Forelimb muscle (tissue), 1 donor: ENCODE measurements at places on chromosomes 3 and 15.
A peak's percentile ranks its signal among the peaks of the same experiment; 100 is the strongest.

GRCh38 chr3:172115787-172116186 lies 76.4 kb downstream of the FNDC3B start:
- DNase-seq, result no peak

DNA sequence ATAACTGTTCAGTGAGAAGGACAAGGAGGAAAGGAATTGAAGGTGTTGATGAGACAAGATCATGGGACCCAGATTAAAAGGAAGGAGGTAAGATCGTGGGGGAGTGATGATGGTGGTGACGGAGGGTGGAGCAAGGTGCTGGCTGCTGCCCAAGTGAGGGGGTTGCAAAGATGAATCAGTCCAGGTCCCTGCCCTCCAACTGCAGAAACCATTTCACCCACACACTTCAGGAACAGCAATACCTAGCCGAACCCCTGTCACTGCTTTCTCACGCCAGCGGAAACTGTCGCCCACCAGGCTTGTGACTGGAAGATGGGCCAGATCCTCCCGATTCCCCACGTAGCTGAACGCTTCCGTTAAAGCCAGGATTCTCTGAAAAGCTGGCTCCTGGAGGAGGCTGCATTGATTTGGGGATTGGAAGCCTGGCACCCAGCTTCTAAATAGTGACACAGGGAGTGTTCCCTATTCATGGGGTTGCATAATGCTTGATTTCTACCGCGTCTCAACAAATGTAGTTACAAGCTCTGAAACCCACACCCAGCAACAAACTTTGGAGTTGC lies 3.2 kb upstream of the LSG1 start:
- no peak for DNase-seq

- DNase-seq, result no peak
These were observed 131.9 kb upstream of the STRIT1 start for GRCh38 chr3:155425396-155425795.

- no peak for DNase-seq
These were observed 28.7 kb downstream of the NGRN start for GRCh38 chr15:90294159-90294558.

DNA sequence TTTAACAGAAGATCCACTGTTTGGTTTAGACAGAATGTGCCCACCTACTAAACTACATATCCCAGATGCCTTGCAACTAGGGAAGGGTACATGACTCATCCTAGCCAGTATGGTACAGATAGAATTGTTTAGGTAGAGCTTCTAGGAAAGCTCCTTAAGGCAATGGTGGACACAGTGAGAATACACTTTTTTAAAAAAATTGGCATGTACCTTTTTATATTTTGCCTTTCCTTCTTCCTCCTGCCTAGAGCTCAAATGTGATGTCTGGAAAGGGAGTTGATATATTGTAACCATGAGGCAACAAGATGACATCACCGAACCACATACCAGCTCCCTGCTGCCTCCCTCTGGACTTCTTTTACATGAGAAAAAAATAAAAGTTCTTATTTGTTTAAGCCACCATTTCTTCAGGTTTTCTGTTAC lies 14.4 kb upstream of the C3orf80 start:
- no peak for DNase-seq

GRCh38 chr3:193819117-193820010 lies 226.4 kb downstream of the OPA1 start:
- no peak for DNase-seq

DNA sequence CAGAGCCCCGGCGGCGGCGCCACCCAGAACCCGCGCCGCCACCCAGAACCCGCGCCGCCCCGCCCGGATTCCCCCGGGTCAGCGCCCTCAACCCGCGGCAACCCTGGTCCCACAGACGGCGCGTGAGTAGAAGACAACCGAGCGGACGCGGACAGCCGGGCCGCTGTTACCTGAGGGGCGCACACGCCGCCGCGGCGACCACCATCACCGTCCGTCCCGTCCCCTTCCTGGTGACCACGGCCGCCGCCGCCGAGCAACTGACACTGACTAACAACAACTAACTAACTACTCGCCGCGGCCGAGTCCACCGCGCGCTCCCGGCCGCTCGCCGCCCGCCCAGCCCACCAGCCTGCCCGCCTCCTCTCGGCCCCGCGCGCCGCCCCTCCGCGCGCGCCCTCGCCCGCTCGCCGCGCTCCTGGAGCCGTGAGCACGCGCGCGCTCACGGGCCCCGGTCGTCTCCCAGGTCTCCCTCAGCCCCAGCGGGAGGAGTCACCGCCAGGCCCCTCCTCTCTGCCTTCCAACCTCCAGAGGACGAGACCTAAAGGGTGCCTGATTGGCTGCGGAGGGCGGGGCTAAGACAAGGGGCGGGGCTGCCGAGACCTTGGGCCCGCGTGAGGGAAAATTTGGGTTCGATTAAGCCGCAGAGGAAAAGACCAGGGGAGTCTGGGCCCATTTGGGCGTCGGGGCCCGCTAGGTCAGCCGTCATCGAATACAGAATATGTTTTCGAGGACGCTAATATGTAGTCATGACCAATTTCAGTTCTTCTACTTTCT lies at the start of gene PEAK1:
Gene PEAK1 (minus strand): TSS at position 269 of the 774 bp plus-strand sequence. CDS start 238,178 bp downstream, outside the sequence.
- DNase-seq, result peak; percentile 95

- DNase-seq, result no peak
These were observed 1.0 kb downstream of the SNX1 start for GRCh38 chr15:64096668-64097384.

GRCh38 chr3:146166826-146167225 lies 5.8 kb upstream of the PLOD2 start:
- DNase-seq, result no peak

- no peak for DNase-seq
These were observed 16.2 kb upstream of the ANKDD1A start for GRCh38 chr15:64895285-64896065.

GRCh38 chr15:95902606-95903005 lies 427.9 kb upstream of the NR2F2 start:
- DNase-seq, result no peak

DNA sequence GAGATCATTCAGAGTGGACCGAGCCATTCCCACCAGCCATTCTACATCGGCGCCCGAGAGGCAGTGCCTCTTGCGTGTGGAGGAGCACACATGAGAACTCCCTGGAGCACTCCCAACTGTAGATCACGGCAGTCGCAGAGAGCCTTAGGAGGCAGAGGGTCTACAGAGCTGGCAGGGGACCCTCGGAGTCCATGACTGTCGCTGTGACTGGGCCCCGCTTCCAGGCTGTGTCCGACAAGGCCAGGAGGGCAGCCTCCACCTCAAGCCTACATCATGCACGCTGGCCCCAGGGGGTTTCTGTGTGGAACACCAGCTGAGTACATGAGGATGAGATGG lies 159.0 kb downstream of the CHSY1 start:
- DNase-seq, result no peak

- no peak for DNase-seq
These were observed 1.2 kb downstream of the ERC2 start for GRCh38 chr3:56467108-56467507.

DNA sequence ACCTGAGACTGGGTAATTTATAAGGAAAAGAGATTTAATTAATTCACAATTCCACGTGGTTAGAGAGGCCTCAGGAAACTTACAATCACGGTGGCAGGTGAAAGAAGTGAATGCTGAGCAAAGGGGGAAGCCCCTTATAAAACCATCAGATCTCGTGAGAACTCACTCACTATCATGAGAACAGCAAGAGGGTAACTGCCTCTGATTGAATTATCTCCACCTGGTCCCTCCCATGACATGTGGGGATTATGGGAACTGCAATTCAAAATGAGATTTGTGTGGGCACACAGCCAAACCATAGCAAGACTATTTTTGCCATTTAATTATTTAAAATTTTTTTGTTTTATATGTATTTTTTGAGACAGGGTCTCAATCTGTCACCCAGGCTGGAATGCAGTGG lies 27.0 kb upstream of the KCTD6 start:
- no peak for DNase-seq

DNA sequence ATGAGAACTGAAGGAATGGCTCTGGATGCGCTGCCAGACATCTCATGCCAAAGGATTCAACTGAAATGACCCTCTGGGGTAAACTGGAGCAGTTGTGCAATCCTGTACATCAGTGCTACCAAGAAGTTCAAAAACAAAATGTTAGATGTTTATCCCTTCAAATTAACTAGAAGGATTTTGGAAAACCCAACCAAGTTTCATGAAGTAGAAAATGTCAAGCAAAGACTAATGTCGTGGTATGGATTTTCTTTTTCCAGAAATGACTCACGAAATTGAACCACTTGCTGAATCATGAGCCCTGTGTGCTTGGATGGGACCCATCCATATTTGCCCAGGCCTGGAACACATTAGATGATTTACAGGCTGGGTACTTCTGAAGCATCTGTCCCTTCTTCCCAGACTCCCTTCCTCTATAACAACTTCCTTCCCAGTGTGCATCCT lies 101.6 kb downstream of the LRTM1 start:
- DNase-seq, result no peak

GRCh38 chr3:161222662-161223061 lies 1.6 kb downstream of the NMD3 start:
- DNase-seq, result no peak

DNA sequence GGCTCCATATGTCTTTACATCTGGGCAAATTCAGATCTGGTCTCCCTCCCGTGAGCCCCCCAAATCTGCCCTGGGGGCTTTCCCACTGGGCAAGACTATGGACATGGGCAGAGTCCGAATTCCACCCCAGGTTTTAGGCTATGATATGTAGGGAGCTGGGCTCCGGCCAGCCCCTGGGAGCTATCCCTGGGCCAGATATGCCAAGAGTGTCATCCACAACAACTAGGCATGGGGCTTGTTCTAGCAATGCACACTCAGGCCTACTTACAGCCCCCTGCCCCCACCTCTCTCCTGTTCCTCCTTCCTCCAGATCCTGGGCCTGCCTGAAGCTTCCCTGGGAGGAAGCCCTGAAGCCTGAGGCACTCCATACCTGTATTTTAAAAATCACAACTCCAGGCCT lies 622 bp downstream of the XIRP1 start:
- DNase-seq, result no peak

DNA sequence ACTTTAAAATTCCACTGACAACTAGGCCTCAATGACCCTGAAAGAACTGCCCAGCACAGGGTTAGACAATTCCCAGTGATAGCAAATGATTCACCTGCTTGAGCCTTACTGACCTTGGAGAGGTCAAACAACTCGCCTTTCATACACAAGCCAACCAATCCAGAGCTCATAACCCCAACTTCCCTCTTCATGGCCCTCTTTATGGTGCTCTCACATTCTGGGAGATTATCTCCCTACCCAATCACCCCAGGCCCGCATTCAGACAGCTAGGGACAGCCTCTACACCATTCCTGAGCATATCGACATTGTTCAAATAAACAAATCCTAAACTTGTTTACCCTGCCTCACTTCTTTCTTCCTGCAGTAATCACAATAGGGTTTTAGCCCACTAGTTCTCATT lies 32.2 kb upstream of the COLQ start:
- DNase-seq, result no peak

DNA sequence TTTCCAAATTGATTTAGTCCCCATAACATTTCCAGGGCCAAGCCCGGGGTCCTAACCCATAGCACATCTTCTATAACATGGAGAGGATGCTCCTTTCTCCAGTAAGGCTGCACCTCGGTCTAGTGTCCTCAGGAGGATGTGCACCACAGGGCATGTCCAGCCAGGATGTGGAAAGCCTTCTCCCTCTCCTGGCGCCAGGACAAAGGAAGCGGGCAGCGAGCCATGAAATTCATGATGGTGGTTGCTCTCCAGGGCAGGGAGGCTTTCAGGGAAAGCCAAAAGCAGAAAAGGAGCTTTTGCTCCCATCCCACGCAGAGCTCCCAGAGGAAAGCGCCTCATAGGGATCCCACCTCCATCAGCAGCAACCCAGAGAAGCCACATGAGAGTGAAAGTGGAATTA lies 220.0 kb downstream of the ADAMTSL3 start:
- DNase-seq, result no peak

GRCh38 chr15:67608638-67608959 lies 66.1 kb downstream of the MAP2K5 start:
- no peak for DNase-seq

DNA sequence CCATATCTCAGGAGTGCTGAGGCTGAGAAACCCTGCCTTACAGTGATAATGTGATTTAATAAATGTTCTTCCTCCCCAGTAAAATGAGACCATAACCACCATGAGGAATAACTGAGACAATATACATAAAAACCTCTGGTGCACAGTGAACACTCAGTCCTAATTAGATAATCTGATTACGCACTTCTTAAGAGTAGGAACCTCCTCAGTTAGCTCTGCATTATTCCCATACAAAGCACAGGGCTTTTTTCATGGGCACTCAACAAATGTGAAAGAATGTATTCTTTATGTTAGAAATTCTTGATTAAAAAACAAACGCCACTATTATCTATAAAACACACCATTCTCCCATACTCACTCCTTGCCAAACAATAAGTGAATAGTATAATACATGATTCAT lies 97.0 kb downstream of the TNIK start:
- DNase-seq, result no peak

DNA sequence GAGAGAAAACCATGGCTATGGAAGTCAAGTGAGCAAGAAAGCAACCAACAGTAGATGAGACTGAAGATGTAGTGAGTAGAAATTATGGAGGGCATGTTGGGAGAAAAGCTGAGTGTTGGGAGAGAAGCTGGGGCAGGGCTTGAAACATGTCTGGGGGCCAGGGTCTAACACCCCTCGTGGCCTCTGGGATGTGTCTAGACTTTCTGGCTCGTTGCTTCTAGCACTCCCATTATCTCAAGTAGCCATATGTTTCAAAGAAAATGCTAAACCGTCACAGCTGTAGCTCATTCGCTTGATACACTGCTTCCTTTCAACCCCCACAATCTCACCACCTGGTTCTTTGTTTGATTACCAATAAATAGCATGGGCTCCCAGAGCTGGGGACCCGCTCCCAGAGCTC lies 83.8 kb upstream of the BCHE start:
- no peak for DNase-seq

DNA sequence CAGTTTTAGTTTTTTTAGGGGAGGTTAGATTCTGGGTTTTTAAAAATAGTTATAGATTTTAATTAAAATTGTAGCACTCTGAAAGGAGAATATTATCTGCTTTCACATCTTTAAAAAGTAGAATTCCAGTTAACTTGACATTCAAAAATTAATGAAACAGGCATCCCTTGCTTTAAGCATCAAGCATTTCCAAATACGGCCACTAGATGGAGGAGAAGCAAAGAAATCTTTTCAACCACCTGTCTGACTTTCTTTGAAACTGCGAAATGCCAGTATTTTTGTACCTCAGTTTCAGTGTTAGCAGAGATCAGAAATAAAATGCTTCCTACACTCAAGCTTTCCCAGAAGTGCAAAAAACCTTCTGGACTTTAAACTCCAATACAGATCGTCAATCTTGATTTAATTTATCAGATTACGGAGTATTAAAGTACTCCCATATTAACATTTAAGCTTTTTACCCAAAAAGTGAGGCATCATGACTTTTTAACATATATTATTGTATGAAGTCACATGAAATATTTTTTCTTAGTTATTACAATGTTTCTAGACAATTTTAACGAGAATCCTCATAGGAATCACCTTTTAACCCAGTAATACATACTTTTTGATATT lies 153.3 kb downstream of the P3H2 start:
- DNase-seq, result no peak
